ENCODE measurements at places on chromosomes 16 and 17.

GRCh38 chr17:1473841-1474240, 17.8 kb upstream of the CRK start:
- no peak for DNase-seq

GRCh38 chr17:72022328-72023275, 98.2 kb upstream of the SOX9 start:
- DNase-seq, result no peak

GRCh38 chr17:51487947-51488346, 227.6 kb downstream of the UTP18 start:
- DNase-seq, result no peak

DNA sequence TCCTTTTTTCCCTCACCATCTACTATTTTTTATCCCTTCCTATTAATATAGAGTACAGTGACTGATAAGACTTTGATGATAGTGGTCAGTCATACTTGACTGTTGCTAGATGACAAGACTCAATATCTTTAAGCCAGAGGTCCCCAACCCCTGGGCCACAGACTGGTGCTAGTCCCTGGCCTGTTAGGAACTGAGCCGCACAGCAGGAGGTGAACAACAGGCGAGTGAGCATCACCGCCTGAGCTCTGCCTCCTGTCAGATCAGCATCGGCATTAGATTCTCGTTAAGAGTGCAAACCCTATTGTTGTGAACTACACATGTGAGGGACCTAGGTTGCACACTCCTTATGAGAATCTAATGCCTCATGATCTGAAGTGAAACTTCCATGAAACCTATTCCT, 341.3 kb downstream of the BCAS3 start:
- no peak for DNase-seq

- DNase-seq, result no peak
Measured at GRCh38 chr16:53666786-53667415, 36.8 kb downstream of the RPGRIP1L start.

DNA sequence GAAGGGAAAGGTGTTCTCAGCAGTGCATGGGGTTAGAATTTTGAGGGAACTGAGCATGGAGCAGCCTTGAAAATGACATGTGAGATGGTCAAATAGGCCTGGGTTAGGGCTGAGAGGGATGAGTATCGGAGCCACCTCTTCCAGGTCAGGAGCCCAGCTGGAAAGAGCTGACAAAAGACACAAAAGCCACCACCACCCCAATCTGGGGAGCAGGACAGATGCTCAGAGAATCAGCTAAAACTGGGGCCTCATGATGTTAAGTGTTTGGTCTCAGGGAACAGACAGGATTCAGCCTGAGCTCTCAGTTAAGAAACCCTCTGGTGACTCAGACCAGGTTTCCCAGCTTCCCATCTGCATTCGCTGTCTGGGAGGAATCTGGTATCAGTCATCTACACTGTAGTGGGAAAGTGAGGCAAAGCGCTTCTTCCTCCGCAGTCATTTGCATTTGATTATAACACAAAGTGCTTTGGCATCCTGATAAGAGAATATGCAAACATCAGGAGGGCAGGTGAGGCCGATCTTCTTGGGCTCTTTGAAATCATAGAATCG, 2.6 kb downstream of the WNT9B start:
- no peak for DNase-seq

DNA sequence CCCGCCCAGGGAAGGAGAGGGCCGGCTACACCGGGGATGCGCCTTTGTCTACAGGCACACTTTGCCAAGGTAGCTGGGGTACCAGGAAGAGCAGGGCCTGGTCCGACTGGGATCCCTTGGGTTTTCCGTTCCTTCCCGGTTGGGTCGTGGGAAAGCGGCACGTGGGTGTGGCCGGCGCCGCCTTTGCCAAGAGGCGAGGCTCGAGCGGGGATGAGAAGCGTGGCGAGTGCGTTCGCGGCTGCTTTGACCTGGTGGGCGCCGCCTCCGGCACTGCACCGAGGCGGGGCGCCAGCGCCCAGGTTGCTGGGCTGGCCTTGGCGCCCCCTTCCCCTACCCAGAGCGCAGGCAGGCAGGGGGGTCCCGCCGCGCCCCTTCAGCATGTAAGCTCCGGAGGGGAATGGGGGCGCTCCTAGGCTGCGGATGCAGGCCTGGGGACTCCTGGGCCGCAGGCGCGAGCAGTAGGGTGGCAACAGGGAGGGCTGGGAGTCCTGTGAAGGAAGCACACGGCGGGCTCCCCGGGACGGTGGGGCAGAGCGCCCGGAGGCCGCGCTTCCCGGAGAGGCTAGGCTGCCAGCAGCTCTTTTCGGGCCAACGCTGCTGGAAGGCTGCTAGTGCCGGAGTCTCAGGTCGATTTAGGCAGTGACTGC, 2.0 kb downstream of the HAS3 start:
- DNase-seq, result peak; percentile 30

- no peak for DNase-seq
Measured at GRCh38 chr17:31530391-31530985, 139.0 kb downstream of the RAB11FIP4 start.

DNA sequence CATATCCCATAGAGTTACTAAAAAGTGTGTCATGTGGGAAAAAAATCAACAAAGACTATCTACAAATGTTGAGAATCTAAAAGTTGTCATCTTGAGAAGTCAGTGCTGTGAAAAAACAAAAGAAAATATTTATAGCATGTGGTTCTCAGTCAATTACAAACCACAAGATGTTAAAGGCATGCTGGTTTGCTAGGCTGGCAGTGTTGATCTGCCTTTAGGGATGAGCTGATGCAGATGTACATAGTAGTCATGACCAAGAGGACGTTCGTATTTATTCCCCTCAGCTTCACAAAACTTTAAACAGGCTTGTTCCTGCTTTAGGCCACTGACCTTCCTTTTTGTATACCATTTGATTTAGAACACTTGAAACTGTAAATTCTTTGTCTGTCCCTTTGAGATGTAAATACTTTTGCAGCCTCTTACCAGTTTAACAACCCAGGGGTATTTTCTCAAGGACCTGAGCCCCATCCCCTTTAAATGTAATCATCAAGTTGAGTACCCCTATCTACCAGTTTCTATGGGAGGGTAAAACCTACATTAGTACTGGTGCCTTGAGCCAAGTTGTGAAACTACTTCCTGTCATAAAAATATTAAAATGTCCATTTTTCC, 446.6 kb downstream of the KCNJ18 start:
- no peak for DNase-seq

- no peak for DNase-seq
Measured at GRCh38 chr16:50679676-50680555, 1.2 kb downstream of the SNX20 start.

DNA sequence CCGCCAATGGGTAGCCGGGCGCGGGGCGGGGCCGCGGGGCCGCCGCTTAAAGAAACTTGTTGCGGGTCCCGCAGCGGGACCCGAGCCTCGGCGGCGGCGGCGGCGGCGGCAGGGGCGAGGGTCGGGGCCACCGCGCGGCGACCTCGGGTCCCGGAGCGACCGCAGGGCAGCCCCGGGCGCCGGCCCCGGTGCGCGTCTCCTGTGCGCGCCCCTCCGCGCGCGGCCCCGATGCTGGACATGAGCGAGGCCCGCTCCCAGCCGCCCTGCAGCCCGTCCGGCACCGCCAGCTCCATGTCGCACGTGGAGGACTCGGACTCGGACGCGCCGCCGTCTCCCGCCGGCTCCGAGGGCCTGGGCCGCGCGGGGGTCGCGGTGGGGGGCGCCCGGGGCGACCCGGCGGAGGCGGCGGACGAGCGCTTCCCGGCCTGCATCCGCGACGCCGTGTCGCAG, at the start of gene SOX8:
Gene SOX8, plus strand, starts transcription at position 76 of the 450 bp plus-strand sequence. Its CDS starts 153 bp downstream, at position 229.
- no peak for DNase-seq

GRCh38 chr17:83026311-83026811, 53.0 kb upstream of the METRNL start:
- no peak for DNase-seq

- no peak for DNase-seq
Measured at GRCh38 chr16:5604770-5605169, 507.2 kb upstream of the EEF2KMT start.

GRCh38 chr16:50066482-50067289, 916 bp downstream of the HEATR3 start:
- DNase-seq, result no peak

DNA sequence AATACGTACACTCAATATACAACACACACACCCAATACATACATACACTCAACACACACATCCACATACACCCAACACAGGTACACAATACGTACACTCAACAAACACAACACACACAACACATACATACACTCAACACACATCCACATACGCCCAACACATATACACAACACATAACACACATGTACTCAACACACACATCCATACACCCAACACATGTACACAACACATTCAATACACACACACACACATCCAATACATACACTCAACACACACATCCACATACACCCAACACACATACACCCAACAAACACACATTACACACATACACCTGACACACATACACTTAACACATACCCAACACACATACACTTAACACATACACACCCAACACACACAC, 95.9 kb downstream of the CCDC182 start:
- no peak for DNase-seq

GRCh38 chr17:14886200-14886739, 378.9 kb downstream of the PMP22 start:
- DNase-seq, result no peak

DNA sequence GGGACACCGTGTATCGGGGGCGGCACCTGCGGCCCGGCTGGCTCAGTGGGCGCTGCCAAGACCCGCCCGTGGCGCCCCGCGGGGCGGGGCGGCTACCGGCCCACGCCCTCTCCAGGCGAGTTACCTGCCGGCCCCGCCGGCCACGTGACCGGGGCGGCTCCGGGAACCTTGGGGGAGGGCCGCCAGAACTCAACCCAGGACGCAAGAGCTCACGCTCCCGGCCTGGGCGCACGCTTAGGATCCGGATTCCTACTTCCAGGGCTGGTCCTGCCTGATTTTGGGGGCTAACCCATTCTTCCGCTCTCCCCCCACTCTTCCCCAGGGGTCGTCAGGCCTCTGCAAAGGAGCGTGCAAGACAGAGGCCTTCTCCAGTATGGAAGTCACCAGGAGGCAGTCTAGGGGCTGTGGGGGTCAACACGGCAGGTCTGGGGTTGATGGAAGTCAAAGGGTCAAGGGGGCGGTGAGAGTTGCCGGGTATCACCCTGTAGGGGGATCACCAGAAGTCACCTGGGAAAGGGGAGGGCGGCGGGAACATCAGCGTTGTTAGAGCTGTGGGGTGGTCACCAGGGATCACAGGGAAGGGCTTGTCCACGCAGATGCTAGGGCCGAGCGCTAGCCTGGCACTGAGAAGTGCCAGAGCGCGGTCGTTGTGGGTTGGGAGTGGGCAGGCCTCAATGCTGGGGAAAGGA, 354 bp upstream of the ESRP2 start:
- no peak for DNase-seq

- DNase-seq, result no peak
Measured at GRCh38 chr17:64611369-64611768, 50.7 kb downstream of the SMURF2 start.

DNA sequence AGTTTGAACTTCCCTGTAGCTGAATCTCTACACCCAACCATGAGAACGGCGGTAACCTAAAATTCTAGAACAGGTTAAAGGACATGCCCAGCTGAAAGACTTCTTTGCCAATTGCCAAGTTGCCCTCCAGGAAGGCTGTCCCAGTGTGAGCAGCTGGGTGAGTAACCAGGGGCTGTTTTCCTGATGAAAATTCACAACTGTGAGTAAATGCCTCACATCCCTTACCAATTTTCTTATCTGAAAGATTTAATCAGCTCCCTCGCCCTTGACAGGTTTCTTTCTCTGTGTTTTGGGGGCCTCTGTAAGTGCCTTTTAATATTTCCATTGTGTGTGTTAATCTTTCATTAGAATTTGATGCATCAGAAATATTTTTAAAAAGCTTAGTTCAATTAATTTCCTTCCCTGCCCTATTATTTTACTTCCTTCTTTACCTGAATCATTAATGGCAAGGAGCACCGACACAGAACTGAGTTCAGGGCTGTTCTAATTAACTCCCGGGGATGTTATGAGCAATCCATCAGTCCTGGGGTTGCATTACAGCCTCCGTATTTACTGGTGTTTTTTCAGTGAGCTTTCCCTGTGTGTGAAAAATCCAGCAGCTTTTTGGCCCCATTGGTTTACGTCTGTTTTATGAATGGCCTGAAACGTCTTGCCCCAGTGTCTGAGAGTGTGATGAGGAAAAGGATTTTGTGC, 152.9 kb downstream of the CLEC16A start:
- no peak for DNase-seq

DNA sequence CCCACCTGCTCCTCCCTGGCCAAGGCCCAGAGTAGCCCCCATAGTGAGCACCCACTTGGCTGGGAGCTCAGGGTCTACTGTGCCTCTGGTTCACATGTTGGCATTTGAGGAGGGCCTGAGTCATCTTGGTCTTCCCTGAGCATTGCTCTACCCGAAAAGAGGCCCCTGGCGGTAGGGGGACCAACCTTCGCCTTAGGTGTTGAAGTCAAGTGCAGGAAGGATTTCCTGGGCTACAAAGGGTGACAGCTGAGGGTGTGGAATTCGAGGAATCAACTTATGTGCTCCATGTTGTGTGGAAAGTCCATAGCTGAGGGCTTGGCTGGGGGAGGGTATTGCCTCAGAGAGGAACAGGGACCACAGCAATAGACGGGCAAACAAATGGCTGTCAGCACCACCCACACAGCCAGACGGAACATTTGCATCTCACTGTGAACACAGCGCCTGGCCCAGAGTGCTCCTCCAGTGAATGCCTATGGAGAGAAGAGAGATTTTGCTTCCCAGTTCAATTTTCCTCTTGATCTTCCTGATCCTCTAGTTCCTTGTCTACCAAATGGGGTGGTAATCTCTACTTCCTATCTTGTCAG, 35.6 kb upstream of the NGFR start:
- DNase-seq, result no peak

GRCh38 chr17:76381633-76382350, 2.6 kb upstream of the SPHK1 start:
- DNase-seq, result no peak

GRCh38 chr17:78132084-78132676, 1.6 kb downstream of the TMC8 start:
- DNase-seq, result peak; percentile 87

DNA sequence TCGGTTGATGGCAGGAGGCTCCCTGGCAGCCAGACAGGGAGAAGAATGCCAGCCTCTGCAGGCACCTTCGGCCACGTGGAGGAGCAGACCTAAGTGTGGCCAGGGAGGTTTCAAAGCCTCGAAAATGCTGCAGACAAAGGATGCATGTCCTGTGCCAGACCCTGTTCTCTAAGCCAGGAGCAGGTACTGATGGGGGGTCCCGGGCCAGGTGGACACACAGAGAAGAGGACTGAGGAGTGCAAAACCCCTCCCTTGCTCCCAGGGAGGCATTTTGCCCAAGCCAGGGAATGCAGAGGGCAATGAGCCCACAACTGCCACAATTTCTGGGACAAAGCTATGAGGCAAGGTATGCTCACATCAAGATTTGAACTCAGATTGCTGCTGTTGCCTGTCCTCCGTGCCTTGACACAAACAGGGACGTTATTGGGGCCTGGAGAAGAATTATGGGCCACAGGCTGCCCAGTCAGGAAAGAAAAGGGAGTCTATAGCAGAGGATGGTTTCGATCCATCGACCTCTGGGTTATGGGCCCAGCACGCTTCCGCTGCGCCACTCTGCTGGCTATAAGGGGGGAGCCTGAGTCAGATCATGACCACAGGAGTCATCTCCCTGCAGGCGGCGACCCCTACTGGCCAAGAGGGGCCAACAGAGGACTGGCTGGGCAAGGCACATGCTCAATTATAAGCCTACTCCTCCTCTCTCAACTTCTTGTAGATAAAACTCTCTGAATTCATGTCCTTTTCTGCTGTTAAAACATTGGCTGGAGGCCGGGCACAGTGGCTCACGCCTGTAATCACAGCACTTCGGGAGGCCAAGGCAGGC, 25.1 kb upstream of the FOXK2 start:
- DNase-seq, result peak; percentile 34
